Stimulated activated CD4-positive, alpha-beta T cell treated with anti-CD3 and anti-CD28 coated beads, Interleukin-12 subunit alpha, Interleukin-12 subunit beta, amount 100 ng/mL, for 24 hours (primary cell): ENCODE measurements at places on chromosomes 4 and X.

GRCh38 chrX:11540532-11541377 is 125.0 kb downstream of the ARHGAP6 start:
- DNase-seq = no peak

DNA sequence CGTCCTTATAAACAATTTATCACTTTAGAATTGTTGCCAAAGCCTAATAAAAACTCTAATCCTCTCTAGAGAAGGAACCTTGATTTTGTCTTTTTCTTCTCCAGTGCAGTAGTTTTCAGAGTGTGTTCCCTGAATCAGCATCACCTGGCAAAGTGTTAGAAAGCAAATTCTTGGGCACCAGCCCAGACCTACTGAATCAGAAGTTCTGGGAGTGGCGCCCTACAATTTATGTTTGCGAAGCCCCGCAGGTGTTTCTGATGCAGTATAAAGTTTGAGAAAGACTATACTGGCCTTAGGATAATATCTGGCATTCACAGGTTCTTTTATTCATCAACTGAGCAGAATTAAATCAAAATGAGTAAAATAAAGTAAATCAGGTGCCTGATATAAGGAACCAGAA is 645.8 kb upstream of the ATOH1 start:
- DNase-seq = no peak

DNA sequence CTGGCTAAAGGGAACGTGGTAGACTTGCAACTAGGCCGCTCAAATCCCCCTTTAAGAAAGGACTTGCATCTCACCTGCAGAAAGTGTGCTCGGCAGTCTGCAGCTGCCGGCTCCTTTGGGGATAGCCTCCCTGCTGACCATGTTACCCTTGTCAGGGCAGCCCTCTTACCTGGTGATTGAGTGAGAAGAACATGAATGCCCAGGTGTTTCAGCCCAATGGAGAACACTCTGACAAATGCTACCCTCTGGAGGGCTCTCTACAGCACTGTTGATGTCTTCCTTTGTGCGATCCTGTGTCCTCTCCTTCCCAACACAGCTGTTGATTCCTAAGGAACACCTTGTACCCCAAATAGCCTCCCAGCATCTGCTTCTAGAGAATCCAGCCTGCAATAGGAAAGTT is 178.7 kb upstream of the LDB2 start:
- DNase-seq = no peak

DNA sequence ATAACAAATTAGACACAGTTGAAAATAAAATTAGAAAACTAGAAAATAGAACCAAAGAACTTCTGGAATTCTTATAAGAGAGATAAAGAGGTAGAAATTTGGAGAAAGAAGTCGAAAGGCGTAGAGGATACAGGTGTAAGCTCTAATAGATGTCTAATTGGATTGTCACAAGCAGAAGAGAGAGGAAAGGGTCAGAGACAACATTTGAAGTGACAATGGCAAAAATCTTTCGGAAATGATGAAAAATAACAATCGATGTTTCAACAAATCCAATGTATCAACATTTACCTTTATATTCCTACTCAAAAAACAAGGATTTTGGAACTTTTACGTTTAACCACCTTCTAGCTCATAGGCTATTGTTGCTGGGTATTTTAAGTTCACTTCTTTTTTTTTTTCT is 3.8 kb downstream of the CXCL8 start:
- DNase-seq = no peak

- no peak for DNase-seq
Observed at GRCh38 chr4:147860960-147861359, 129.1 kb downstream of the ARHGAP10 start.

DNA sequence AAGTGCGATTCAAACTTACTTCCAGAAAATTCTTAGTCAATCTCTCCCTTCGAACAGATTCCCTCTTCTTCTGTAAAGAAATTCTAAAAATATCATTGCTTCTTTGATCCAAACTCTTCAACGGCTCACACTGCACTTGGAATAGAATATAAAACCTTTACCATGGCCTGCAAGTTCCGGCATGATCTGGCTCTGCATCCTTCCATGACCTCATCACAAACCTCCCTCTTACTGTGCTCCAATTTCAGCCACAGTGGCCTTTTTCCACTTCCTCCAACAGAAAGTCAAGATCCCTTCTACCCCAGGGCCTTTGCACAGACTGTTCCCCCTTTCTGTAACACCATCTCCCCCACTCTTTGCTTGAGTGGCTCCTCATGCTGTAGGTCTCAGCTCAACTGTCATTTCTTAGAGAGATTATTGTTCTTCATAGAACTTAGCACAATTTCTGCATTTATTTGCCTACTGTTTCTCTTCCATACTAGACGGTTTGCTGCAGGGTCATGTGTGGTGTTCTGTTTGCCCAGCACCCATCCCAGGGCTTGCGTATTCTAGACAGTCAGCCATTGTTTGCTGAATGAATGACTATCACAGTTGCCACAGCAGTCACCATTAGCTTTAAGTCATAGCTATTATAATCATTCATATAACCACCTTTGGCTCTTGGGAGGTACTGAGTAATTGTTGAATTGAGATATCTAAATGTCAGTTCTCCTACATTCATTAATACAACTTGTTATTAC is 1.9 kb upstream of the STOX2 start:
- no peak for DNase-seq

- no peak for DNase-seq
Observed at GRCh38 chr4:140243278-140243753, 89.3 kb upstream of the MAML3 start.

DNA sequence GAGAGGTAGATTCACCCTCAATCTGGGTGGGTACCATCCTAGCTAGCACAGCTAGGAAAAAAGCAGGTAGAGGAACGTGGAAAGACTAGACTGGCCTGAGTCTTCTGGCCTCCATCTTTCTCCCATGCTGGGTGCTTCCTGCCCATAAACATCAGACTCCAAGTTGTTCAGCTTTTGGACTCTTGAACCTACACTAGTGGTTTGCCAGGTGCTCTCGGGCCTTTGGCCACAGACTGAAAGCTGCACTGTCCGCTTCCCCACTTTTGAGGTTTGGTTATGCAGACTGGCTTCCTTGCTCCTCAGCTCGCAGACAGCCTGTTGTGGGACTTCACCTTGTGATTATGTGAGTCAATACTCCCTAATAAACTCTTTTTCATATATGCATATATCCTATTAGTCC is 36.4 kb upstream of the UGT2B4 start:
- no peak for DNase-seq

DNA sequence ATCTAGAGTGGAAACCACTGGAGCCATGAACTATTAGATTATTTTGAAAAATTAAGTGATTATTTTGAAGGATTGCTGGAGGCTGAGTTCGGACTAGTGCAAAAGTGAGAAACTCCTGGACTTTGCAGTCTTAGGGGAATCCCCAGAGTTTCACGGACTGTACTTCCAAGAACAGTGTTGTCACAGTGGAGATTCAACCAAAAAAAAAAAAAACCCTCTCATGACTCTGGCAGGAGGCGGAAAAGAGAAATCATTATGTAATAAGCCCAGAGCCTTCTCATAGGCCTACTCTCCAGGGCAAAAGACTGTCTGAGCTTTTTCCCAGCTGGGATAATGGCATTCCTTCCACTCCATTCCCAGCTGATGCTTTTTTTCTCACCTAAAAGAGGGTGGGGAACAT is 16.8 kb upstream of the C4orf51 start:
- no peak for DNase-seq

DNA sequence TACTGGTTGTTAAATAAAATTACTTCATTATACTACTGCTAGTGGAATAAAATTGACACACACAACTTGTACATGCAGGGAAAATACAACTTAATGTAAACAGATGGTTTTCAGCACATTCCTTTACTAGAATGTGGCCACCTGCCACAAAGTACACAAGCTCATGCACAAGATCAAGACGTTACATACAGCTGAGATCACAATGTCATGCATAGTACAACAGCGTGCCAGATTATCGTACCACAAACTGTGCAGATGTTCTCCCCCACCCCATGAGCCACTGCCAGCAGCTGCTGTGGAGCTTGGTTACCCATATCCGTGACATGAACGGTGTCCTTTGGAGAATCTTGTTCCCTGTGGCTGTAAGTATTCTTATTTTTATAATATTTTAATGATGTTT is 27.7 kb downstream of the FBXO8 start:
- DNase-seq = no peak
